A549 treated with ZK216348 at 1 μM for 4 hours (cell line): ENCODE measurements at places on chromosomes 4 and X. TPM values are rescaled to one million over a fixed set of nuclear protein-coding genes. Genes with fewer than 3 reads are reported as not detected.

Gene RTL5
- total RNA-seq, result 1.9 to 3.2 TPM (median 2.8 TPM) in 5 replicates

Gene TMPRSS11A
- total RNA-seq, result not detected in 5 replicates

Gene TRPC5OS
- total RNA-seq, result not detected in 5 replicates

Gene BEX5
- total RNA-seq, result not detected in 5 replicates

Gene NMU
- 0.32 to 0.56 TPM (median 0.54 TPM) in 5 replicates for total RNA-seq

Gene NLGN3
- 0.94 to 1.4 TPM (median 1.2 TPM) in 5 replicates for total RNA-seq

Gene CACNA1F
- total RNA-seq, result not detected in 5 replicates

Gene AREG
- 46.2 to 55.5 TPM (median 48.7 TPM) in 5 replicates for total RNA-seq

Gene ANK2
- total RNA-seq, result 0.93 to 1.8 TPM (median 1.4 TPM) in 5 replicates

Gene MAP3K15
- 1.7 to 2.6 TPM (median 2.1 TPM) in 5 replicates for total RNA-seq

Gene TLR6
- total RNA-seq, result 2.1 to 3.5 TPM (median 3.0 TPM) in 5 replicates

Gene DSPP
- total RNA-seq, result not detected in 5 replicates

Gene DUSP21
- total RNA-seq, result not detected in 5 replicates

Gene GLRA3
- not detected in 5 replicates for total RNA-seq

Gene TMPRSS11B
- total RNA-seq, result not detected in 5 replicates

Gene CT45A10
- 0.33 TPM in 1 of 5 replicates, not detected in the others for total RNA-seq

Gene GIMD1
- not detected in 5 replicates for total RNA-seq

Gene ZBED1
- total RNA-seq, result 24.6 to 36.3 TPM (median 33.5 TPM) in 5 replicates

Gene DRD5
- total RNA-seq, result not detected in 5 replicates

Gene TLR1
- total RNA-seq, result 0.17 to 0.81 TPM (median 0.32 TPM) in 5 replicates

Gene DMRTC1B
- total RNA-seq, result 0.13 TPM in 1 of 5 replicates, not detected in the others

Gene RAB40AL
- 0.21 to 0.27 TPM in 2 of 5 replicates, not detected in the others for total RNA-seq

Gene TKTL2
- not detected in 5 replicates for total RNA-seq

Gene CXXC4
- total RNA-seq, result 0.04 TPM in 1 of 5 replicates, not detected in the others

Gene STK32B
- total RNA-seq, result 17.7 to 21.4 TPM (median 18.0 TPM) in 5 replicates

Gene FDCSP
- total RNA-seq, result not detected in 5 replicates

Gene SPANXA2
- 0.23 to 0.46 TPM in 2 of 5 replicates, not detected in the others for total RNA-seq

Gene PPARGC1A
- total RNA-seq, result 0.05 to 0.11 TPM in 2 of 5 replicates, not detected in the others

Gene RHOXF2
- not detected in 5 replicates for total RNA-seq

Gene CLIC2
- total RNA-seq, result 0.11 to 0.20 TPM (median 0.12 TPM) in 3 of 5 replicates, not detected in the others

Gene ADH7
- not detected in 5 replicates for total RNA-seq

Gene HAND2
- 0.12 to 0.62 TPM (median 0.31 TPM) in 5 replicates for total RNA-seq

Gene PABPC4L
- total RNA-seq, result 0.02 to 0.10 TPM (median 0.07 TPM) in 4 of 5 replicates, not detected in the other

Gene SAGE1
- 0.05 TPM in 1 of 5 replicates, not detected in the others for total RNA-seq

Gene GPC3
- total RNA-seq, result not detected in 5 replicates

Gene TGIF2LX
- total RNA-seq, result not detected in 5 replicates

Gene FAM184B
- 0.02 to 0.07 TPM (median 0.04 TPM) in 5 replicates for total RNA-seq

Gene VCX3A
- not detected in 5 replicates for total RNA-seq

Gene MAOB
- 0.09 to 0.20 TPM (median 0.14 TPM) in 3 of 5 replicates, not detected in the others for total RNA-seq

Gene KCNE5
- 0.09 to 0.22 TPM (median 0.15 TPM) in 3 of 5 replicates, not detected in the others for total RNA-seq

Gene GJB1
- total RNA-seq, result 0.22 TPM in 1 of 5 replicates, not detected in the others

Gene PRSS12
- 0.26 to 0.62 TPM (median 0.42 TPM) in 5 replicates for total RNA-seq

Gene PITX2
- total RNA-seq, result 0.72 to 1.5 TPM (median 1.0 TPM) in 5 replicates

Gene GRIA2
- not detected in 5 replicates for total RNA-seq

Gene PPEF2
- total RNA-seq, result not detected in 5 replicates
